Activated T-helper 17 cell treated with anti-CD3 and anti-CD28 coated beads, Interleukin-2, amount 50 U/mL, for 72 hours (primary cell): ENCODE measurements at places on chromosomes 7 and 10. TPM values are rescaled to one million over a fixed set of nuclear protein-coding genes. Genes with fewer than 3 reads are reported as not detected.
A peak's percentile ranks its signal among the peaks of the same experiment; 100 is the strongest.

DNA sequence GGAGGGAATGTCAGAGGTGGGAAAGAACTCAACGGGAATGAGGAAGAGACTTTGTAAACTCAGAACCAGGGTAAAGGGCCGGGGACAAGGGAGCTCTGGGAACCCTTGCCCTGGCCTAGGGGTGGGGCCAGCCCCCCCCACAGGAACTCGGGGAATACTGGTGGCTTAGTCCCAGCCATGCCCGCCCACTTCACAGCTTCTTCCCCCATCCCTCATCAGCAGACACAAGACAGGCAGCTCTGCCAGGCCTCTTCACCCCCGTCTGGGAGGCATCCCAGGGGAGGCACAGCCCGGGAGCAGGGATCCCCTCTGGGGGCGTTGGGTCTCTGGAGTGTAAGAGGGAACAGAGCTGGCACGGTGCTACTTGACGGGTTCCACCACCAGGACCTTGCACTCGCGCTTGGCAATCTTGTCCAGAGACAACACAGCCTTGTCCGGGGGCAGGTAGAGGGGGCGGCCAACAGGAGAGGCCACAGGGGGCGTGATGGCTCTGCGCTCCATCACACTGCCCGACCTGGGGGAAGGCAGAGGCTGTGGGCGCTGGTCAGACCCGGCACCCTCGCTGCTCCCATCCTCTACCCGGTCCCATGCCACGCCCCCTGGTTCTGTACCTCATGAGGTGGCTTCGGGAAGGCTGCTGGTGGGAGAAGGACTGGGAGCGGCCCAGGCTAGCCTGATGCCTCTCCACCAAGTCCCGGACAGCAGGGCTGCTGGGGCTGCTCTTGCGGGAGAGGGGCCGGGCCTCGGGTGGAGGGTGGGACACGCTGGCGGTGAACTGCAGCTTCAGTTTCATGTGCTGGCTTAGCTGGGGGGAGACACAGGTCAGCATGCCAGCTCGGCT, 3.7 kb downstream of the TRAPPC14 start:
- no peak for ATAC-seq

- ATAC-seq: peak; percentile 92
These were observed 61.0 kb upstream of the AOAH start for GRCh38 chr7:36784991-36785940.

- peak; percentile 20 for ATAC-seq
These were observed 206 bp downstream of the UPF2 start for GRCh38 chr10:12042409-12042796.

The NUDT13 gene
- total RNA-seq: 0.91 TPM

- no peak for ATAC-seq
These were observed 56.7 kb downstream of the C10orf120 start for GRCh38 chr10:122642726-122643605.

- ATAC-seq: no peak
These were observed 20.9 kb downstream of the AKR1D1 start for GRCh38 chr7:138097064-138097741.

The MLLT10 gene
- 50.1 TPM for total RNA-seq

- ATAC-seq: no peak
These were observed 15.7 kb upstream of the SVOPL start for GRCh38 chr7:138716889-138717288.

The FAM13C gene
- 1.3 TPM for total RNA-seq

The PDE1C gene
- not detected for total RNA-seq

- ATAC-seq: no peak
These were observed 80.5 kb downstream of the C10orf105 start for GRCh38 chr10:71638822-71639719.

DNA sequence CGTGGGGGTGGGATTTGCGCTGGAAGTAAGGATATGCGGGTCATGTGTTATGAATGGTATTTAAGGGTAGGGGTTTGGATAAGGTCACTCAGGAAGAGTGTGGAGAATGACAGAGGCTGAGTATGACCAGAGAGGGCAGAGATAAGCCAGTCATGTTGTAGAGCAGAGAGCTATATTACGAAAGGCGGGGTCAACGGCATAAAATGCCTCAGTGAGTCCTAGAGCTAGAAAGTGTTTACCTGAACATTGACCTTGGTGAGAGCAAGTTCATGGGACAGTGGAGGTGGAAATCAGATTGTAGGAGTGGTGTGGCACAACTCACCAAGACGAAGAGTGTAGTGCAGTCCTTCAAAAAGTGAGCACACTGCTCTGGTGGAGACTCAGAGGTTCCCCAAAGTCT, 13.8 kb downstream of the LMOD2 start:
- ATAC-seq: no peak

GRCh38 chr7:13174991-13175390, 487.6 kb downstream of the ARL4A start:
- no peak for ATAC-seq

The IMMP2L gene
- 27.6 TPM for total RNA-seq
